Articular chondrocyte of knee joint (primary cell): ENCODE measurements at places on chromosomes 2 and 18. TPM values are rescaled to one million over a fixed set of nuclear protein-coding genes. Genes with fewer than 3 reads are reported as not detected.

C2orf78 gene
- total RNA-seq, result not detected in 2 replicates

VIL1 gene
- under 0.01 TPM in 2 replicates for total RNA-seq

DYNAP gene
- total RNA-seq, result not detected in 2 replicates

FBXO36 gene
- 6.5 and 6.8 TPM in 2 replicates for total RNA-seq

NTSR2 gene
- total RNA-seq, result not detected in 2 replicates

EIF5B gene
- total RNA-seq, result 15.7 and 23.7 TPM in 2 replicates

ARPC2 gene
- total RNA-seq, result 305 and 318 TPM in 2 replicates

CCDC148 gene
- 0.91 and 1.5 TPM in 2 replicates for total RNA-seq

HTR2B gene
- 1.2 and 1.3 TPM in 2 replicates for total RNA-seq

PLEK gene
- total RNA-seq, result 0.13 and 0.32 TPM in 2 replicates

C18orf54 gene
- 4.2 and 5.5 TPM in 2 replicates for total RNA-seq

NOL4 gene
- total RNA-seq, result not detected in 2 replicates

PROM2 gene
- 0.26 and 0.32 TPM in 2 replicates for total RNA-seq

TRABD2A gene
- total RNA-seq, result 0.26 and 0.65 TPM in 2 replicates

HOXD13 gene
- total RNA-seq, result 0.11 and 0.13 TPM in 2 replicates

SMPD4 gene
- total RNA-seq, result 14.4 and 20.4 TPM in 2 replicates

CIB4 gene
- not detected in 2 replicates for total RNA-seq

SPATA3 gene
- not detected in 2 replicates for total RNA-seq

CACNB4 gene
- total RNA-seq, result 93.8 and 102 TPM in 2 replicates

TTR gene
- not detected in 2 replicates for total RNA-seq

BOD1L2 gene
- not detected in 2 replicates for total RNA-seq

KCNS3 gene
- 1.0 and 1.2 TPM in 2 replicates for total RNA-seq

ZNF385B gene
- total RNA-seq, result 13.5 and 19.7 TPM in 2 replicates

ANKRD44 gene
- total RNA-seq, result 12.4 and 16.9 TPM in 2 replicates

SERPINE2 gene
- 630 and 993 TPM in 2 replicates for total RNA-seq

DSC3 gene
- 0.26 and 1.1 TPM in 2 replicates for total RNA-seq

ASXL3 gene
- total RNA-seq, result not detected in 2 replicates

SLC14A1 gene
- 0.65 and 5.0 TPM in 2 replicates for total RNA-seq

MC4R gene
- not detected in 2 replicates for total RNA-seq

SCN3A gene
- total RNA-seq, result 0.13 and 0.54 TPM in 2 replicates

HOXD3 gene
- total RNA-seq, result 3.7 and 6.4 TPM in 2 replicates

AQP12A gene
- total RNA-seq, result not detected in 2 replicates

IL37 gene
- total RNA-seq, result not detected in 2 replicates

SP5 gene
- not detected in 2 replicates for total RNA-seq

SIX3 gene
- not detected in 2 replicates for total RNA-seq

DNAH7 gene
- 2.7 and 5.2 TPM in 2 replicates for total RNA-seq

YPEL5 gene
- 91.2 and 98.6 TPM in 2 replicates for total RNA-seq

NIFK gene
- 47.1 and 57.9 TPM in 2 replicates for total RNA-seq

XRCC5 gene
- 241 and 244 TPM in 2 replicates for total RNA-seq

OSR1 gene
- total RNA-seq, result 45.6 and 50.9 TPM in 2 replicates

KCNIP3 gene
- 3.5 and 4.2 TPM in 2 replicates for total RNA-seq

FOXD4L1 gene
- 0.11 and 0.26 TPM in 2 replicates for total RNA-seq

SPC25 gene
- total RNA-seq, result 3.7 and 4.9 TPM in 2 replicates

SULT1C2 gene
- 0.54 and 0.91 TPM in 2 replicates for total RNA-seq

NOSTRIN gene
- total RNA-seq, result 1.4 and 1.5 TPM in 2 replicates

REG1B gene
- not detected in 2 replicates for total RNA-seq

FBLN7 gene
- 3.1 and 6.2 TPM in 2 replicates for total RNA-seq

REG3G gene
- not detected in 2 replicates for total RNA-seq

UGT1A5 gene
- not detected in 2 replicates for total RNA-seq

SNTG2 gene
- total RNA-seq, result not detected in 2 replicates

STK39 gene
- 15.8 and 18.3 TPM in 2 replicates for total RNA-seq

PCGF1 gene
- total RNA-seq, result 15.8 and 18.2 TPM in 2 replicates

OSBPL6 gene
- total RNA-seq, result 3.7 and 5.4 TPM in 2 replicates

ALPG gene
- total RNA-seq, result not detected in 2 replicates

MEIS1 gene
- total RNA-seq, result 7.4 and 11.1 TPM in 2 replicates

GYPC gene
- total RNA-seq, result 77.5 and 109 TPM in 2 replicates

FABP1 gene
- not detected in 2 replicates for total RNA-seq

SOWAHC gene
- 27.0 and 29.5 TPM in 2 replicates for total RNA-seq
